ENCODE measurements at places on chromosomes 4 and X.

GRCh38 chr4:184612074-184612473, 37.2 kb downstream of the CASP3 start:
- no peak for DNase-seq

DNA sequence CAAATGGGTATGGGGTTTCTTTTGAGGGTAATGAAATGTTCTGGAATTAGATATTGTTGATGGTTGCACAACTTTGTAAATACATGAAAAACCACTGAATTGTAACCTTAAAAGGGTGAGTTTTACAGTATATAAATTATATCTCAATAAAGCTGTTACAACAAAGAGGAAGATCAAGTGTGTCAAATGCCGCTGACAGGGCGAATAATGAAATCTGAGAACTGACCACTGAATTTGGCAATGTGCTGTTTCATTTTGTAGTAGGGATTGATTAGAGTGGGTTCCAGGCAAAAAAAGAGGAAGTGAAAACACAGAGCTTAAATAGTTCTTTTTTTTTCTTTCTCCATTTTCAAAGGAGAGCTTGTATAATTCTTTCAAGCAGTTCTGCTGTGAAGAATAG, 161.1 kb upstream of the NAP1L5 start:
- no peak for DNase-seq

- DNase-seq, result no peak
These were observed 28.4 kb upstream of the SLITRK4 start for GRCh38 chrX:143664302-143664701.

- no peak for DNase-seq
These were observed 58.1 kb upstream of the ENPP6 start for GRCh38 chr4:184275766-184276165.

DNA sequence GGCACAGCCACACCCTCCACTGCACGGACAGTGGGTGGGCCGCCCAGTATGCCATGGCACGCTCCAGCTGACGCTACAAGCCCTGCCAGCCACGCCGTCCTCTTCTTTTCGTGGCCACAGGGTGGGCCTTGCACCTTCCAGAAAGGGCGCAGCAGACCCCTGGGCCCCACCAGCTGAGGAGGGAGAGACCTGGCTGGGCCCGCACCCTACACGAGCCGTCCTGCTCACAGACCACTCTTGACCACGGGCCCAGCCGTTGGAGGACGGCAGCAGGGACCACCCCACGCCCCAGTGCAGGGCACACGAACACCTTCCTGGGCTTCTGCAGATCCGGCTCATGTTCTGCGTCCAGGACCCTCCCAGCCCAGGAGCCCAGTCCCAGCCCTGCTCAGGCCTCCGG, 27.1 kb downstream of the FAM53A start:
- no peak for DNase-seq

- peak; percentile 33 for DNase-seq
These were observed 2.3 kb upstream of the NR3C2 start for GRCh38 chr4:148444296-148445070.

All from stimulated activated naive CD4-positive, alpha-beta T cell treated with Interleukin-2 at 50 U/mL for 16 hours (primary cell).